ENCODE measurements at places on chromosomes 7 and 10.

DNA sequence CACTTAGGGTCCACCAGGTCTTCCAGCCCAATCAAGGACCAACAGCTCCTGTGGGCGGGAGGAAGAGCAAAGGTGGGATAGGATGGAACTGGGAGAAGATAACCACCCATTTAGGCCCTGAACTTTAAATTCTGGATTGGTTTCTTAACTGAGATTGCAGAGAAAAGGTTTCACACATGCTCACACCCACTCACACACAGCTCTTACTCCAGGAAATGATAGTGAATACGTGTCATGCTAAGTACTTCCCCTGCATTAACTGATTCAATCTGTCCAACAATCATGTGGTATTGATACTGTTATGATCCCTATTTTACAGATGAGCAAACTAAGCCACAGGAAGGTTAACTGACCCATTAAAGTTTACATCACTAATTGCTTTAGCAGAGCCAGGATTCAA, 4.6 kb upstream of the CYP3A4 start:
- peak; percentile 37 for DNase-seq

DNA sequence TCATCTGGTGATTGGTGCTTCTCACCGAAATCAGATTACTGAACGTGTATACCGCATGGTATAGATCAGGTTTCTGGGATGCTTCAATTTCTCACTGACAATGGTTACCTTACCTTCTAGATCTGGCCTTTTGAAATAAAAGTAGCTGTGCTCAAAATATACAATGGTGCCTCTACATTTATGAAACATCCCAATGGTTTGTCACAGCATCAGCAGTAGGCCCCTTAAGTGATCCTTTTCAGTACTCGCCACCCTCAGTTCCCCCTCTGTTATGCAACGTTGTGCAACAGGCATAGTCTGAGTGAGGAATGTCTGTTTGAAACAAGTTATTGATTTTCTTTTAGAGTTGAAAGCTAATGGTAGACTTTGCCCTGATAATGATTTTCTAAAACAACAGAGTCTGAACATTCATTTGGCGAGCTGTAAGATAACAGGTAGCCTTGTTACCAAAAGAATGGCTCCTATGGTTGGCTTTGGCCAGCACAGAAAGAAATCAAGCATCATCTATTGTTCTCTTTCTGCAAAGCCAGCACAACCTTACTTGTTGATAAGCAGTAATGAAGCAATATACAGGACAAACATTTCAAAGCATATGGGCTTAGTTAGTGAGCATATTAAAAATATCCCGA, 693.9 kb downstream of the PARD3 start:
- DNase-seq: no peak

- no peak for DNase-seq
Measured at GRCh38 chr7:158204453-158204852, 383.2 kb downstream of the PTPRN2 start.

DNA sequence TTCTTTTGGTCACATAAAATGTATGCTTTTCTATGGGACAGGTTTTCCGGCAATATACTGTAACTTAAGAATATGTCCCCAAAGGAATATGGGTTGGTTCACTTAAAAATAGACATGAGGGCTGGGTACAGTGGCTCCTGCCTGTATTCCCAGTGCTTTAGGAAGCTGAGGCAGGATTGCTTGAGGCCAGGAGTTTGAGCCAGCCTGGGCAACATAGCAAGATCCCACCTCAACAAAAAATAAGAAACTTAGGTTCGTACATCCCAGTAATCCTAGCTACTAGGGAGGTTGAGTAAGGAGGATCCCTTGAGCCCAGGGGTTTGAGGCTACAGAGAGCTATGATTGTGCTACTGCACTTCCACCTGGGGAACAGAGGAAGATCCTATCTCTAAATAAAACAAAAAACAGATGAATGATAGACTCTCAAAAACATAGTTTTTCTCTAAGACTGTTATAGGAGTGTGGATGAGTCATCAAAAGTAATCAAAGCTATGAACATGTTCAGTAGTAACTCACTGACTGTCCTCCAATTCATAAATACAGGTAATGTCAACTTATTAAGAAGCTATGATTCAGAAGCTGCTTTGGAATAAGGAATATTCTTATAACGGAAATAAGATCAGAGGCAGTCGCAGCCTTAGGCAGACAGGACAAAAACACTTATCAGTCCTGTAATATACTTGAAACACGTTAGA, 2.6 kb upstream of the SEC31B start:
- DNase-seq: no peak

DNA sequence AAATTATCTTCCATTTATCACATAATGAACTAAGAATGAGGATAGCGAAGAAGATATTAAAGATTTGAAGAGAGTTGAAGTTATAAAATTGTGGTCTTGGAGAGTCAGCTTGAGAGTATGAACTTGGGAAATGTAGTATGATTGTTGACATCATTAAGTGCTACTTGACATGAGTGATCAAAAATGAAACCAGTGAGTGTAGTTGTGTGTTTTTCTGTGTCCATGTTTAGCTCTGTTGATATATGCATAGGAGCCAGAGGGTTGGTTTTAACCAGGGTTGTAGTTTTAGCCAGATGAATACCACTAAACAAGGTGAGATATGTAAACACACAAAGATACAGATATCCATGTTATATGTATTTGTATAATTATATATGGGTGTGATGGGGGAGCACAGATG, 6.2 kb downstream of the TMEM106B start:
- DNase-seq: peak; percentile 20

GRCh38 chr10:35934642-35934995, 292.5 kb upstream of the FZD8 start:
- no peak for DNase-seq

DNA sequence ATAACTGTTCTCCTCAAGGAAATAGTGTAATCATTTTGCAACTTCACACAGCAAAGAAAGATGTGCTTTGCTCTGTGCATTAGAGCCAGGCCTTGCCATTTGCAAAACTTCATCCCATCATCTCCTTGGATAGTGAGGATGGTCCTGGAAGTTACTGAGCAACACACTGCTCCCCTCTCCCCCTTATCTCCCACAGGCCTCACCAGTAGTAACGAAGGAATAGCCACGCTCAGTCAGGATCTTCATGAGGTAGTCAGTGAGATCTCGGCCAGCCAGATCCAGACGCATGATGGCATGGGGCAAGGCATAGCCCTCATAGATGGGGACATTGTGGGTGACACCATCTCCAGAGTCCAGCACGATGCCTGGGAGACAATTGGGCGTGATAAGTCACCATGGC, 11.5 kb downstream of the ACTA2 start:
- no peak for DNase-seq

DNA sequence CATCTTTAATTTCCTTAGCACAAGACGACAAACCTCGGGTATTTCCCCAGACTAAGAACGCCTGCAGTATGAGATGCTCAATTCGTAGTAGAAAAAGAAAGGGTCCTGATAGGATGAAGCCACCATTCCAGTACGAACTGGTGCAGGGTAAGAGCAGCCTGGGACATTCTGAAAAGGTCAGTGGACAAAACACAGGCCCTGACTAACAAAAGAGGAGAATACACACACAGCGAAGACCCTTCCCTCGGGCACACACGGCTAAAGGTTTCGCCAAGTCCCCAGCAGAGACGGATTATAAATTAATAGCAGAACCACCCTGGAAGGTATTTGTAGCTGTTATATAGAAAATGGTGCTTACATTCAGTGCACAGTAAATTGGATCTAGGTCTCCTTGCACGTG, 137.6 kb downstream of the SKIDA1 start:
- no peak for DNase-seq

GRCh38 chr10:63681993-63682697, 160.9 kb downstream of the REEP3 start:
- peak; percentile 46 for DNase-seq

GRCh38 chr10:78542141-78542489, 508.5 kb downstream of the RPS24 start:
- DNase-seq: no peak

DNA sequence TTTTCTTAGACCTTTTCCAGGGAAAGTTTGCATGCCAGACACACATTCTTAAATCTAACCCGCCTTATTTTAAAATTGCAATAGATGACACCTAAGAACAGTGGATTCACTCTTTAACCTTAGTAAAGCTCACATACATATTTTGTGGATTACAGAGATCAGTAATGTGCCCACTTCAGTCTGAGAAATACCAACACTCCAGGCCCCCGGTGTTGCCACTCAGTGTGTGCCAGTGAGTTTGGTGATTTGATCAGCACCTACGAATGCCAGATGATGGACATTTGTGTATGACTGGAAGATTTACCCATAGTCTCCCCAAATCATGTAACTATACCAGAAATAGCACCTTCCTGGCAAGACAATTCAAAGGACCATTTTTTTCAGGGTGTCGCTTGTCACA, 2.6 kb downstream of the LRRN3 start:
- no peak for DNase-seq

- DNase-seq: peak; percentile 32
Measured at GRCh38 chr10:103986360-103986759, 19.4 kb downstream of the SLK start.

GRCh38 chr7:33750177-33750576, 155.2 kb upstream of the BMPER start:
- DNase-seq: no peak

DNA sequence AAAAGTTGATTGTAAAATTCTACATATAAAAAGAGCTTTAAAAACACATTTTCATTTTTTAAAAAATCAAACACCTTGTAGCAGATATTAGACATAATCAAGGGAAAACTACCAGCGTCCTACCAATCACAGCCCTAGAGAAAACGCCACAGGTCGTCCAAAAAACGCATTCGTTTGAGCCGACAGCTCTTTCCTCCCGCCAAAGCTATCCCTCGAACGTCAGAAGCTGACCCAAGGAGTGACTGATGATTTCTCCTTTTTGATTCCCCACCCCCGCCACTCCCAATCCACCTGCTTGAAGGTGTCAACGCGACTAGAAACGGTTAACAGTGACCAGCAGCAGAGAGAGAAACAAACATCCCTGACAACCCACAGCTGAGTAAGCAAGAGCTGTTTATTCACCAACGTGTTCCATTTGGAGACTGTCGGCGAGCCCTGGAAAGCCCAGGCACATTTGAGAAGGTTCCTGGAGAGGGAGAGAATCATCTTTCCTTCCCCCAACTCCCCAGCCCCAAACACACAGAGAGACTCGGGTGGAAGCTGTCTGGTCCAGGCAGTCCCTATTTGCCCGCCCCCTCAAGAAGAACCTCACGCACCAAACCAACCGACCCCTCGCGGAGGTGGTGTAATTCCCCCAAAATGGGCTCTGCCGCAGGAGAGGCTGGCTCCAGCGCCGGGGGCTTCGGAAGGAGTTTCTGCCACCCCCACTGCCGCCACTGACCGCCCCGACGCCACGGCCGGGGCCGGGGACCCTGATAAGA, 622 bp downstream of the CPEB3 start:
- peak; percentile 25 for DNase-seq

GRCh38 chr10:35986756-35987502, 344.8 kb upstream of the FZD8 start:
- DNase-seq: no peak

GRCh38 chr7:99728615-99729014, 6.4 kb downstream of the CYP3A7 start:
- DNase-seq: no peak

GRCh38 chr10:122725768-122726167, 26.1 kb upstream of the C10orf120 start:
- DNase-seq: no peak

- DNase-seq: peak; percentile 81
Measured at GRCh38 chr7:105352018-105352612, 36.6 kb downstream of the SRPK2 start.

DNA sequence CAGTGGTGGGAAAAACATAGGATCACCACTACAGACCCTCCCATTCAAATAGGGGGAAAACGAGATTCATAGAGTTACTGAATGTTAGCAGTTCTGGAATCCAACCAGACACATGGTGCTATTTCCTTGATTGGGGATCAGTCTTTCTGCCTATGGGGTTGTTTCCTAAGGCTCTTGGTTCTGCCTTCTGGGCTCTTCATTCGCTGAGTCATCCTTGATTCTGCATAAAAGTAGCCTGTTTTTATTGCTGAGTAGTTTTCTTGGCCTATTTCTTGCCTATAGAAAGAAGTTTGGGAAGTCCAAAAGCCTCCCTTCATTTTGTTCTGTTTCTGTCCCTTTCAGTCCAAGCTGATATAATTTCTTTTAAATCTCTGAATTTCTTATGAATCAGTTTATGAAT, 99.3 kb upstream of the OIT3 start:
- DNase-seq: no peak

DNA sequence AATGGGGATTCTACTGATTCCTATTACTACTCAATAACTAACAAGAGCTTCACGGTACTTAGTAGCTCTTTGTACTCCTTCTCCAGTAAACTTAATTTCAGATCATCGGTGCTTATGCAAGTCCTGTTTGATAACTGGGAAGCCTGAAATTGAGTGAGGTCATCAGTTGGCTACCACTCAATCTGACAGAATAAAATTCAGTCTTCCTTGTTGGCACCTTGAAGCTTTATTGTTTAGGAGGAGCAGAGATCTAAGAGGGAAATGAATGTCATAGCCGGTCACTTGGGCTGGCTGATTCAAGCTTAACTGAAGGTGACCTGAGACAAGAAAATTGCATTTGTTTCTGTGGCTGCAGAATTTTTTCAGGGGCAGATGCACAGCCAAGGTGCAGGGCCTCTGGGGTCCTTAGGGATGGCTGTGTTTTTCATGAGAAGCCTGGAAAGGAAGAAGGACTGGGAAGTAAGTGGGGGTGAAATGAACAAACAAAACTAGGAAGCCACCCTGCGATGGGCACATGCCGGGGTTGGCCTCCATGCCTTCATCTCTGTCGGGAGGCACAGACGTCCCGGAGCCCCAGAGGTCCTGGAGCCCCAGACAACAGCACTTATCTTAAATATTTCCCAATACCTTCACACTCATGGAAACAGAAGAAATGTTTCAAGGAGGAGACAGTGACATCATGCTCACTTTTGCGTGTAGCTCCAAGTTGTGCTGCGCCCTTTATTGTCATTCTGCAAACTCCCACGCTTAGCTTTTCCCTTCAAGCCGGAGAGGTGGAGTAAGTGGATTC, 85.0 kb upstream of the KIF5B start:
- DNase-seq: no peak

DNA sequence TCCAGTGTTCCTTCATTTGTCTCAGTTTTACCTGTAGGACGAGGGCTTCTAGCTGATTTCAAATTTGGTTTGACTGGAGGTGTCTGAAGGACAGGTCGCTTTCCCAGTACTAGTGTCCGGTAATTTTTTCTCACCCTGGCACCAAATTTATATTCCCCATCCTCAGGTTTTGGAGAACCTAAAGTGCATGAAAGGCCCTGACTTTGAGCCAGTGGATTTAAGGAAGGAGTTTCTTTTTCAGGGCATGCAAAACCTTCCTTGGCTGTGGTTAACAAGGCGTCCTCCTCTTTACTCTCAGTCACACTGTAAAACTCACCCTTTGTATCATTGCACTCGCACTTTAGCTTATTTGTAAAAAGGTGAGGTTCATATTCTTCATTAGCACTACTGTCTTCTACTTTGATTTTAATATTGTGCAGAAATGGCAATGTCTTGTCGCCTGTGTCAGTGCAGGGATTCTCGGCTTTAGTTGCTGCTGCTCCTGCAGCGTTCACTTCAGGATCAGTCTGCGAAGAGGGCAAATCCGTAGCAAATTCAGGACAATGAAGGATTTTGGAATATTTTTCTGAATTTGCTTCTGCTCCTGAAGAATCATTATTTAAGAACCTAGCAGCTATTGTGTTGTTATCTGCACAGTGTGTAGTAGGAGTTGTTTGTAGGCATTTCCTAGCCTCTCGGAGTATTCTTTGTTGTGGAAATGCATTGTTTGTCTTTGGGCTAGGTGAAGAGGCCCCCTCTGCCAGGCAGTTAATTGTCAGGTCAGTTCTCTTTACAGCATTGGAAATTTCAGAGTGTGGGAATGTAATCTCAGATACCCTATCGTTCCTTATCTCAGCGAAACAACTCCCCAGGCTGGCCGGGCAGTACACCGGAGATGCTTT, 9.9 kb downstream of the SKIDA1 start:
- no peak for DNase-seq

- peak; percentile 18 for DNase-seq
Measured at GRCh38 chr7:36037121-36037662, 115.9 kb upstream of the EEPD1 start.
